Aortic smooth muscle cell (primary cell): ENCODE measurements at places on chromosomes 2 and 18. TPM values are rescaled to one million over a fixed set of nuclear protein-coding genes. Genes with fewer than 3 reads are reported as not detected.

CCNYL1 gene
- total RNA-seq: 16.9 and 27.3 TPM in 2 replicates

FIGN gene
- total RNA-seq: 1.3 and 2.2 TPM in 2 replicates

MYCN gene
- not detected in 2 replicates for total RNA-seq

IL36RN gene
- not detected in 2 replicates for total RNA-seq

SERPINB4 gene
- total RNA-seq: not detected in 2 replicates

SEMA4F gene
- total RNA-seq: 6.5 and 7.5 TPM in 2 replicates

SLC16A14 gene
- 3.2 and 6.2 TPM in 2 replicates for total RNA-seq

PRADC1 gene
- total RNA-seq: 20.5 and 27.3 TPM in 2 replicates

TEX44 gene
- total RNA-seq: not detected in 2 replicates

COMMD1 gene
- total RNA-seq: 42.3 and 44.6 TPM in 2 replicates

PPM1G gene
- total RNA-seq: 76.8 and 107 TPM in 2 replicates

TRABD2A gene
- total RNA-seq: 0.37 and 0.66 TPM in 2 replicates

HJURP gene
- 8.2 and 20.3 TPM in 2 replicates for total RNA-seq

B3GNT2 gene
- total RNA-seq: 18.0 and 21.4 TPM in 2 replicates

COQ10B gene
- total RNA-seq: 45.0 and 54.6 TPM in 2 replicates

SAG gene
- total RNA-seq: not detected in 2 replicates

GALR1 gene
- not detected in 2 replicates for total RNA-seq

IGFBP2 gene
- total RNA-seq: 807 and 1,153 TPM in 2 replicates

ATP9B gene
- 24.4 and 25.2 TPM in 2 replicates for total RNA-seq

TTN gene
- total RNA-seq: 5.6 and 6.9 TPM in 2 replicates

TCF7L1 gene
- total RNA-seq: 2.0 and 4.6 TPM in 2 replicates

GALM gene
- total RNA-seq: 17.3 and 18.0 TPM in 2 replicates

DOK6 gene
- total RNA-seq: 2.1 and 3.0 TPM in 2 replicates

CHRND gene
- not detected in 2 replicates for total RNA-seq

EMILIN1 gene
- 260 and 292 TPM in 2 replicates for total RNA-seq
